ENCODE measurements at places on chromosomes 4 and X. TPM values are rescaled to one million over a fixed set of nuclear protein-coding genes. Genes with fewer than 3 reads are reported as not detected.

Gene BEX5
- 7.7 TPM for total RNA-seq

Gene RRH
- 9.6 TPM for total RNA-seq

Gene RHOXF2
- total RNA-seq = not detected

Gene CT45A7
- total RNA-seq = not detected

Gene TMSB15C
- total RNA-seq = 12.6 TPM

Gene COPS4
- 88.5 TPM for total RNA-seq

Gene RAB9A
- total RNA-seq = 45.1 TPM

Gene AMTN
- total RNA-seq = not detected

All from camera-type eye (tissue), 1 donor.